GM12865 (cell line): ENCODE measurements at places on chromosomes 11 and 22.

DNA sequence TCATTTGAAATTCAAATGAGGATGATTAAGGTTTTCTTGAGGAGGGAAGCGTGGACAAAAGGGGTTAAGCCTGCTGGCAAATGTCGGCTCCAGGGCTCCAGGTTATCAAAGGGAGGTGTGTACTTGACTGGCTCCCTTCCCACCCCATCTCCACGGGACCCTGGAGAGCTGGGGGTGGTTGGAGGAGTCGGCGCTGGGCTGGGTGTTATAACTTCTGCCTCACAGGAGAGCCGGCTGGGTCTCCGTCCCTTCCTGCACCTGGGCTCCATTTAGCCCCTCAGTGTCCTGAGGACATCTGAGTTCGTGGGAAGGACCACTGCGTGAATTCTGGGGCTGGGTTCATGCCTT is 15.6 kb downstream of the POU2F3 start:
- no peak for DNase-seq

DNA sequence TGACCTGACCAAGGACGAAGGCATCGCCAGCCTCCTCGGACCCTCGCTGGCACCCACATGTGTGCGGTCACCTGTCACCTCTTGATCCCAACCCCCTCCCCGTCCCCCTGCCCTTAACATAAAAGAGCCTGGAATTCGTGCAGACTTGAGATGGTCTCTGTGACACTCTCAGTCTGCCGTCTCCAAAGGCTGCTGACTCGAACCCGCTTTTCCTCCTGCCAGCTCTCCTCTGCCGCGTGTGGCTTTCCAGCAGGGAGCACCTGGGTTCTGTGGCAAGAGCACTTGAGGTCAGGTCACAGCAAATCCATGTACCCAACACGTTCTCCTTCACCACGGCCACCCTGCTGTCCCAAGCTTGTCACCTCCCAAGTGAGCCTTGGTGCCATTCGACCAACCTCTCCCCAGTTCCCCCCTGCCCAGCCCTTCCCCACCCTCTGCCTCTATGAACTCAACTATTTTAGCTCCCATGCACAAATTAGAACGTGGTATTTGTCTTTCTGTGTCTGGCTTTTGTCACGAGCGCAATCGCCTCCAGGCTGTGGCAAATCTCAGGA is 207.6 kb downstream of the BRD1 start:
- DNase-seq: no peak

DNA sequence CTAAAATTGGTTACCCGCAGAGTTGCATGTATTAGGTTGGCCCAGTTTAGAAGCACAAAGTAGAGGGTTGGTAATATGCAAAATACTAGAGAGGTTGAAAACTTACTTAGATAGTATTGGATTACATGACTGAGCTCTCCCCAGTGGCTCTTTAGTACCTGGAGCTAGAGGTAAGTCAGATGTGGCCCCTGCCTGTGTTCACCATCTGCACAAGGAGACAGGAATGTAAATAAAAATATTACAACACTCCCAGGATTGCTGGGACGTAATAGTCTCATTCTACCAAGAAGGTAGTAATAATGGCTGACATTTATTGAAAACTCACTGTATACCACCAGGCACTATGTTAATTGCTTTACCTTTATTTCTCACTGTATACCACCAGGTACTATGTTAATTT is 129.6 kb downstream of the SLC17A6 start:
- no peak for DNase-seq

- no peak for DNase-seq
These were observed 123.0 kb downstream of the CSNK2A3 start for GRCh38 chr11:11230087-11230486.

DNA sequence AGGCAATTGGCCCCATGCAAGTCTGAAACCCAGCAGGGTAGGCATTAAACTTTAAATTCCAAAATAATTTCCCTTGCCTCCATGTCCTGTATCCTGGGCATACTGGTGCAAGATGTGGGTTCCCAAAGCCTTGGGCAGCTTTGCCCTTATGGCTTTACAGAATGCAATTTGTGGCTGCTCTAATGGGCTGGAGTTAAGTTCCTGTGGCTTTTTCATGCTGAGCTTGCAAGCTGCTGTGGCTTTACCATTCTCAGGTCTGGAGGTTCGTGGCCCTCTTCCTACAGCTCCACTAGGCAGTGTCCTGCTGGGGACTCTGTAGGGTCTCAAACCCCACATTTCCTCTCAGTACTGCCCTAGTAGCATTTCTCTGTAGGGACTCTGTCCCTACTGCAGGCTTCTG is 15.0 kb upstream of the BIRC3 start:
- DNase-seq: no peak

GRCh38 chr11:72720784-72721183 is 31.4 kb downstream of the ARAP1 start:
- no peak for DNase-seq

DNA sequence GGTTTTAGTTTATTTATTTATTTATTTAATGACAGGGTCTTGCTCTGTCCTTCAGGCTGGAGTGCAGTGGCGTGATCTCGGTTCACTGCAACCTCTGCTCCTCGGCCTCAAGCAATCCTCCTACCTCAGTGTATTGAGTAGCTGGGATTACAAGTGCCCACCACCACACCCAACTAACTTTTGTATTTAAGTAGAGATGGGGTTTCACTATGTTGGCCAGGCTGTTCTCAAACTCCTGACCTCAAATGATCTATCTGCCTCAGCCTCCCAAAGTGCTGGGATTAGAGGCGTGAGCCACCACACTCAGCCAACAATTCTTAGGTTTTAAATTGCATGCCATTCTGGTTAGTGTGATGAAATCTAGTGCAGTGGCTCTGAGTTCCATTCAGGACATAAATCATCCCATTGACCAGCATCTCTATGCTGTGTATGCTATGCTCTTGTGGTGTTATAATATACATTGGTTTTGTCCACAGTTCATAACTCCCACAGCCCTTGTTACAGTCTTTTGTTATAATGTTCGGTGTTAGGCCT is 28.5 kb downstream of the ZNF280B start:
- DNase-seq: no peak

GRCh38 chr22:36328635-36329253 is 59.0 kb downstream of the MYH9 start:
- peak; percentile 79 for DNase-seq

DNA sequence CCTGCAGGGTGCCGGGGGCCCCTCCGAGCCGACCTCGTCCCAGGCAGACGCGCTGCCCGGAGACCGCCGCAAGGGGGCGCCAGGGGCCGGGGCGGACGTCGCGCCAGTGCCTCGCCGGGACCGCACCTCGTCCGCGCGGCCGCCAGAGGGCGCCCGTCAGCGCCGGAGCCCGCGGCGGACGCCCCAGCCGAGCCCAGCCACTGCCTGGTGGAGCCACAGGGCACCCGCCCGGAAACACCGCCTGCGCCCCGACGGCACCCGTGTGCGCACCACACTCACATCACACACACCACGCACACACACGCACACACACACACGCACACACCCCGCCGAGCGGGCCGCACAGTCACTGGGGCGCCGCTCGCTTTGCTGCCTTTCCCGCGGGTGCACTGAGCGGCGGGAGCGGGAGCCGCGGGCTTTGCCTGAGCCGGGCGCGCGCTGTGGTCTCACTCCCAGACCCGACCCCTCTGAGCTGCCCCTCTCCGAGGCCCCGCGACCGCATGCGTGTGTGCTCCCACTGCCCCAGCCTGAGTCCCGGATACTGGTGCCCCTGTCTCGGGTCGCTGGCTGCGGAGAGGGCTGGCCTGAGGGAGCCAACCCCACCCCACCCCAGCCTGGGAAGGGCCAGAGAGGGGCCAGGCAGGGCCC is 449.3 kb downstream of the OPCML start:
- peak; percentile 57 for DNase-seq

GRCh38 chr22:41925783-41926460 is 684 bp downstream of the TNFRSF13C start:
- DNase-seq: peak; percentile 88

GRCh38 chr22:49423125-49423650 is 404.5 kb downstream of the BRD1 start:
- no peak for DNase-seq

DNA sequence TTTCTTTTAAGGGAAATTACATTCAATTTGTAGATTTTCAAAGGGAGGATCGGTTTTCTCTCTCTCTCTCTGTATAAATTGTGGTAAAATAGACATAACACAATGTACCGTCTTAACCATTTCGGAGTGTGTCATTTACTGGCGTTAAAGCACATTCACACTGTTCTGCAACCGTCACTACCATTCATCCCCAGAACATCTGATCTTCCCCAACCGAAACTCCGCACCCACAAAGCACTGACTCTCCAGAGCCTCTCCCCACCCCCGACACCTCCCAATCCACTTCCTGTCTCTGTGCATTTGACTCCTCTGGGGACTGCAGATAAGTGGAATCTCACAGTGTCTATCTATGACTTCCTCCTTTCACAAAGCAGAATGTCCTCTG is 15.9 kb upstream of the GRAMD4 start:
- DNase-seq: peak; percentile 73

DNA sequence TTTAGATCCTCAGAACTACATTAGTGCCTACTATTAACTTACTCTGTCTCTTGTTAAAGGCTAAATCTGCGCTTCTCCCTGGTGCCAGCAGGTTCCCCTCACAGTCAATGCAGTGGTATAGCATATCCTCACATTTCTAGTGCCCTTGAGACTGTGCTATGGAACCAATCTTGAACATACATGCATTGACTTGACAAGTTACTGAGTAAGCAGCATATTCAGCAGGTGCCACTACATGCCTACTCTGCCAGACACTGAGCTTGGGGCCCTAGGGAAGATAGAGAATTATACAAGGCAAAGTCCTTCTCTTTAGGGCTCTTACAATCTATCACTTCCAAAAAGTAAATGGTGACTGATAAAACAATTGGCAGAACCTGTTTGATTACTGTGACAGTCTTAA is 3.2 kb downstream of the FUT4 start:
- DNase-seq: no peak

GRCh38 chr11:61627850-61628661 is 47.2 kb upstream of the SYT7 start:
- peak; percentile 38 for DNase-seq

DNA sequence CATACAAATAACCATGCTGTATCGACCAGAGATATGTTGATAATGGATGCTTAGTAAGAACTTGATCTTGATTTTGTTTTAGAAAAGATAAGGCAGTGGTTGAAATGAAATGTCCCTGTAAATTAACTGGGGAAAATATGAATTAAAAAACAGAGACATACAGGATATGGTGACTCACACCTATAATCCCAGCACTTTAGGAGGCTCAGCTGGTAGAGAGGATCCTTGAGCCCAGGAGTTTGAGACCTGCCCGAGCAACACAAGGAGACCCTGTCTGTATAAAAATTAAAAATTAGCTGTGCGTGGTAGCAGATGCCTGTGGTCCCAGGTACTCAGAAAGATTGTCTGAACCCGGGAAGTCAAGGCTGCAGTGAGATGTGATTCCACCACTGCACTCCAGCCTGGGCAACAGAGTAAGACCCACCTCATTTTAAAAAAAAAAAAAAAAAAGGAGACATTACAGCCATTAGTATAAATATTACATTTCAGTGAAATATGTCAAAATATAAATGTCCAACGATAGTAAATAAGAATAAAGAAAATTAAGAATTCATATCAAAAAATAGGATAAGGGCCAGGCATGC is 4.6 kb downstream of the PICALM start:
- no peak for DNase-seq

GRCh38 chr11:48049036-48049435 is 68.7 kb downstream of the PTPRJ start:
- DNase-seq: no peak

- DNase-seq: no peak
These were observed 1473.5 kb upstream of the TENM4 start for GRCh38 chr11:80914311-80914710.

- DNase-seq: no peak
These were observed 10.9 kb upstream of the GAL start for GRCh38 chr11:68673306-68673945.

DNA sequence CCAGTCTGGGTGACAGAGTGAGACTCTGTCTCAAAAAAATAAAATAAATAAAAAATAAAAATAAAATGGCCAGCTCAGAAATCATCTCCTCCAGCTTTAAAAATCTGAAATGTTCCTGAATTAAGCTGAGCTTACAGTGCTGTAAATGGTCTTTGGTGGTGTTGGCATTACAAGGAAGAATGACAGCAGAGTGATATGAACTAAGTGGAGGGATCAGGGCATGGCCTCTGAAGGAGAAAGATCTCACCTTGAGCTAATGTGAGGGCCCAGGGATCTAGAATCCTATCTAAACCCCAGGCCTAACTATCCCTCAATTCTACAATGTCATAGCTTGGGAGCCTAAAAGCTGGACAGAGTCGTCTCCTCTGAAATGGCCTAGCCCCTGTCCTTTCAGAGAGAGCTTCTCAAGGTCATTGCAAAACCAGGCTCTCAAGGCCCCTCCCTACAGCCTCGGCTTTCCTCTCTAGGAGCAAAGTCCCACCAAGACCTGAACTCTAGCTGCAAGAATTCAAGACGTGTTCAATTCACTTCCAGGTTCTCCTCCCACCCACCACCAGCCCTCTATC is 345.4 kb downstream of the BUD13 start:
- no peak for DNase-seq

DNA sequence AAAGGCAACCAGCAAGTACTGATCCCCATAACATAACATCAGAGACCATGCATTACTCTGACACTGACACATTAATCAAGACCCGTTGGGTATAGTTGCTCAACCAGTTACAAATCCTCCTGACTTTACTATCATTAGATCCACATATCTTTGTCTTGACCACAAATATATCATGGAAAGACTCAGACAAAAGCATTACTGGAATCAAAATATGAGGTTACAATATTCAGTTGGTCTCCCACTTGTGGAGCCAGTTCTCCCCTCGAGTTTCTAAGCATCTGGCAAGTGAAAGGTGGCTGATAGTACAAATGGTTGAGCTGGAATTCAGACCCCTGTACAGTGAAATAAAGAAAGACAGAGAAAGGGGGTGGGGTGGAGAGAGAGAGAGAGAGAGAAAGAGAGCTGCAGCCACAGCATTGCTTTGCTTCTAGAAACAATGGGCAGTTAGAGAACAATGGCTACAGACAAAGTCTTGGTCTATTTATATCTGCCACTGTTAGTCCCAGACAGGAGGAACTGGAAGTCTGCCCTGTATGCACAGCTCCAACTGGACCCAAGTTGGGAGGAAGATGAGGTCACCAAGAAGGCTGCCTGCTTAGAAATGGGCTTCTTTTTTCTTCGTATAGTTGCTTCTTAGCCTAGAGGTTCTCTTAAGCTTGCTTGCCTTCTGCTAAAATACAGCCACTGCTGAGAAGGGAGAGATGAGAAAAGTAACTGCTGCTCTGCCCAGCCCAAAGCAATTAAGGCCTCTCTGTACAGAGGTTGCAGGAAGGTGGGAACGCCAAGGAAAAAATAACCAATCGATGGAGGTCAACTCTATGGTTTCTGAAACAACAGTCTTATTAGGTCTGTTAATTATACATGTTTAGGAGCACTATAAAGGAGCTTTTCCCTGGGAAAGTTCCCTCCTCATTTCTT is 85.5 kb downstream of the ETS1 start:
- DNase-seq: no peak

GRCh38 chr11:64620381-64620971 is 29.5 kb downstream of the SLC22A12 start:
- no peak for DNase-seq

DNA sequence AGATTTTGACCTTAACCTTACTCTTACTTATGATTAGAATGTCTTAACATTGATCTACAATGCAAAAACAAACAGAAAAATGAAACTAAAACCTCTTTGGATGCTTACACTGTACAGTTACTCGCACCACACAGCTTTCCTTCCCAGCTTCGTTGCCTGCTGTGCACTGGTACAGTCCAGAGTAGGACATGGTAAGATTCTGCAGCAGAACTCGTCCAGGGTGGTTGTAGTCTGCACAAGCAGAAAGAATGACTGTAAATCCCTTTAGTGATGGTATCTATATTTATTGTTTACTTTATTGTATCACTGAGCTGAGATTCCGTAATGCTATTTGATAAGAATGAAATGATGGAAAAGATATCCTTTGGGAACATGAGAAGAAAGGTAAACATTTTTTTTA is 21.0 kb upstream of the HSPA8 start:
- DNase-seq: no peak
